ENCODE measurements at places on chromosomes 6 and 20. TPM values are rescaled to one million over a fixed set of nuclear protein-coding genes. Genes with fewer than 3 reads are reported as not detected.

TPBG gene
- total RNA-seq, result 121 TPM

NTSR1 gene
- 4.8 TPM for total RNA-seq

RFX6 gene
- total RNA-seq, result not detected

ENPP5 gene
- not detected for total RNA-seq

GMNN gene
- 29.5 TPM for total RNA-seq

TINAG gene
- not detected for total RNA-seq

EEF1E1 gene
- 33.2 TPM for total RNA-seq

KCNQ5 gene
- total RNA-seq, result 18.0 TPM

TTK gene
- total RNA-seq, result 21.9 TPM

ARFGEF3 gene
- total RNA-seq, result 0.16 TPM

CTCFL gene
- not detected for total RNA-seq

SRMS gene
- not detected for total RNA-seq

ENPP1 gene
- 30.1 TPM for total RNA-seq

MYCT1 gene
- 1.8 TPM for total RNA-seq

CDH4 gene
- total RNA-seq, result 6.9 TPM

All from HFFc6 (cell line).